ENCODE measurements at places on chromosomes 6 and 20.

GRCh38 chr6:46420921-46421638 lies 70.2 kb downstream of the RCAN2 start:
- no peak for DNase-seq

GRCh38 chr6:25485821-25486534 lies 166.0 kb upstream of the SCGN start:
- no peak for DNase-seq

GRCh38 chr20:41956338-41957074 lies 338.3 kb upstream of the CHD6 start:
- DNase-seq = no peak

DNA sequence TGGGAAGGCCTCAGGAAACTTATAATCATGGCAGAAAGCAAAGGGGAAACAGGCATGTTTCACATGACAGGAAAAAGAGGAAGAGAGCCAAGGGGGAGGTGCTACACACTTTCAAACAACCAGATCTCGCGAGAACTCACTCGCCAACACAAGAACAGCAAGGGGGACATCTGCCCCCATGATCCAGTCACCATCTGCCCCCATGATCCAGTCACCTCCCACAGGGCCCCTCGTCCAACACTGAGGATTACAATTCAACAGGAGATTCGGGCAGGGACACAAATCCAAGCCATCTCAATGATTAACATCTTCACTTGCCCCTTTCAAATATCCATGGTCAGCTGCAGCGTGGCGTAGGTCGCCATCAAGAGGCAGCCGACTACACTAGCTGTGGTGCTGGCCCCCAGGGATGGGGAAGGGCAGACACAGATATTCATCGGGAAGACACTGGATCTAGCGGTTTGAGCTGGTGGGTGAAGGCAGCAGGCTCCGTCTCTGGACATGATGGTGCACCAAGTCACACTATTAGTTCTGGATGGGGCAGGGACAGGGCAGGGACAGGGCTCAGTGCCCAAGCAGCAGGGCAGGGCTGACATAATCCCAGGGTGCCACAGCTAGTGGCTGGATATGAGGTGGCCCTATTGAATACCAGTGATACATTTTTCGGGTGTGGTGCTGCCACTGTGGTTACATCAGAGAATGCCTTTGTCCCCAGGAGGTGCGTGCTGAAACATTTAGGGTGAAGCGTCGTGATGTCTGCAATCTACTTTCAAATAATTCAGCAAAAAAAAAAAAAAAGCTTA lies 31.6 kb downstream of the TUBB2B start:
- DNase-seq = no peak

DNA sequence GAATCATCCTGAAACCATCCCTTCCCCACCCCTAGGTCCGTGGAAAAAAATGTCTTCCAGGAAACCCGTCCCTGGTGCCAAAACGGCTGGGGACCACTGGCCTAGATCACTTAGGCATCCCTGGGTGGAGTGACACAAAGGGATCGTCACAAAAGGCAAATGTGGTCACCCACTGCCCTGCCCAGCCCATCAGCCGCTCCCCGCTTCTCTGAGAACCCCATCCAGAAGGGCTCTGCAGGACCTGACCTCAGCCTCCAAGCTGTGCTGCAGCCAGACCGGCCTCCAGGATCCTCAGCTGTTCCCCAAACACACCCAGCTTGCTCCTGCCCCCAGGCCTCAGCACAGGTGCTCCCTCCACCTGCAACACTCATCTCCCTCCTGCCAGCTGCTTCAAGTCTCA lies 61.6 kb downstream of the PREX1 start:
- DNase-seq = no peak

DNA sequence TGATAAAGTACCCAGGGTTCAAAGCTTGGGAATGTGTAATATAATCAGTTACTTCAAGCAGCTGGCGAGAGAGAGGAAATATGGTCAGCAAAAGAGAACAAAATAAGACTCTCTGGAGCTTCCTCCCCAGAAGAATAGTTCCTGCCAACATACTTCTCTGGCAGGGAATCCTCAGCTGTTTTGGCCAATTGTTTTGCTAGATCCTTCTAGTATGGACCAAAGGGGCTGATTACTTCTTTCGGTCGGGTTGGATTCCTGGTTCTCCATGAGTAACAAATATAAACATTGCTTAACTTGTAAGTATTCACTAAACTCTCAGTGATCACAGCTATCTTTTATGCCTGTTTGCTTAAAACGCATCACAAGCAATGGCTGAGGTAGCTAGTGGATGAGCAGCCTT lies 31.4 kb upstream of the FBXO9 start:
- DNase-seq = no peak

DNA sequence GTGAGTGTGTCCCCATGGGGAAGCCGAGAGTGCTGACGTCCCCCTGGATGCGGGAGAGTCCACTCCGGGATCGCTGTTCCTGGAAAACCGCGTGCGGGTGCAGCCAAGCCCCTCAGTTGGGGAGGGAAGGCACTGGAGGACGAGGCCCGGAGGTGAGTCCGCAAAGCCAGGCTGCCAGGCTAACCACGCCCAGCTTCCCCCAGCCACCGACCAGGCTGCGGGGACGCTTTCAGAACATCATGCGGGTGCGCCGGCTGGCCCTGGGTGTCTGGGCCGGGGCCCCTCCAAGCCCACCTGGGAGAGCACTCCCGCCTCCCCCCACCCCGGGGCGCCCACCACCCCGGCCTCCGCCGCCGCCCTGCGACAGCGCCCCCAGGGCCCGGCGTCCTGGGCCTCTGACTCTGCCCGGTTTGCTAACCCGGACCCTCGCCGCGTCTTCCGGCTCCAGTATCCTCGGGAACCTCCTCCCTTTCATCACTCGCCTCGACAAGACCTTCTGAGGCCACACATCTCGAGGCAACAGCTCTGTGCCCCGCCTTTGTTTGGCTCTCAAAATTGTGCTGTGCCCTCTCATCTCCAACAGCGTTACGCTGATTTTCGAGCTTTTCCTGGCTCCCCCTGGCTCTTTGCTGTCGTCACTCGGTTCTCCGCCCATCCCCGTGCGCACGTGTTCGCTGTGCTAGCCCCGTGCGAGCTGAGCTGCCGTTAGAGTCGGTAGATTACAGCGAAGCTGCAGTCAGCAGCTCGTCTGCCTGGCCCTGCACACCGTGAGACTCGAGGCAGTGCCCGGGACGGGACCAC lies 47.1 kb upstream of the ENTPD6 start:
- DNase-seq = peak; percentile 8

DNA sequence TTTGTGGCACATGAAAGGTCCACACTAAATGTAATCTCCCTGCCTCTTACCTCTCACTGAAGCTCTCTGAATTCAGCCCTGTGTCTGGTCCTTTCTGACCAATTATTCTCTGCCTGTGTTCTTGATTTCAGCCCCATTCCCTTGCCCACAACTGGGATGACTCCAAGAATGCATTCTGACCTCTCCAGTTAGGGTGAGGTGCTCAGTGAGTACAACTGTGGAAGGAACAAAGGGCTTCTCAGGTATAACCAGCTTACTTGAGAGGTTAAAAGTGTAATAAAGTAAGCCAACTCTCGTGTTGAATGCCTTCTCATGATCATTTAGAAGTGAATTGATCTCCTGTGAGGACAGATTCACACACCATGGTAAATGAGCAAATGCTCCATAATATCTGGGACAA lies 88.1 kb downstream of the GCLC start:
- DNase-seq = no peak

DNA sequence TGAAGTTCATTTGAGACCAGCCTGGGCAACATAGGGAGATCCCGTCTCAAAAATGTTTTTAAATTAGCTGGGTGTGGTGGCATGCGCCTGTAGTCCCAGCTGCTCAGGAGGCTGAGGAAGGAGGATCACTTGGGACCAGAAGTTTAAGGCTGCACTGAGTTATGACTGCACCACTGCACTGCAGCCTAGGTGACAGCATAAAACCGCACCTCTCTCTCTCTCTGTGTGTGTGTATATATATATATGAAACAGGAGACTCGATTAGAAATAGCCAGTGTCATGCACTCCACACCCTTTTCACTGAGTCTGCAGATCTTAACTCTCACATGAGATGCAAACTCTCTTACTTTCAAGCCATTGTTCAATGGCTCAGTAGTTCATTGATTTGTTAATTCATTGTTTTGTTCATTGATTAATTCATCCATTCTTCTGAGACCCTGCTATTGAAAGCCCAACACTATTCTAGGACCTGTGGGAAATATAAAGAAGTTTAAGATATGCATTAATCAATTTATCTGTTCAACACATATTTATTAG lies 52.4 kb upstream of the MRPS10 start:
- DNase-seq = no peak

- no peak for DNase-seq
These were observed 42.4 kb downstream of the FGD2 start for GRCh38 chr6:37047689-37048402.

- no peak for DNase-seq
These were observed 38.4 kb downstream of the THBS2 start for GRCh38 chr6:169215201-169215681.

- no peak for DNase-seq
These were observed 21.6 kb downstream of the DUSP22 start for GRCh38 chr6:313917-314316.

GRCh38 chr20:13492001-13492481 lies 146.7 kb downstream of the TASP1 start:
- peak; percentile 69 for DNase-seq

- DNase-seq = no peak
These were observed 182.5 kb upstream of the LAMP5 start for GRCh38 chr20:9331707-9332435.

GRCh38 chr6:143952947-143953701 lies 54.9 kb downstream of the PLAGL1 start:
- DNase-seq = no peak

DNA sequence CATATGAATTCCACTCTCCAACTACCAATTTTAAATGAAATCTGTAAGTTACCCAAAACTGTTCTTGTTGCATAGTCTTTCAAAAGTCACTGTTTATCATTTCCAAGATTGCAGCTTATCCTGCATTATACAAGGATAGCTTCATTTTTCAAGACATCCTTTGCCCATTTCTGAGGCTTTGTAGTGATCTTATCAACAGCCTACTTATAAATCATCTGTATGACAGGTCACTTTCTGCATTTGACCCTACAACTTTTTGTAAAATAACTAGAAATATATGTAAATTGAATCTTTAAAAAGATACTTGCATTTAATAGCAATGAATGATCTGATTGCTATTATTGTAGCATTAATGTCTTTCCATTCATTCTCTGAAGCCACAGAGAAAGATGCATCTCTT lies 521.1 kb downstream of the UTRN start:
- DNase-seq = no peak

- DNase-seq = peak; percentile 86
These were observed 159.3 kb upstream of the MARCKS start for GRCh38 chr6:113697632-113698410.

DNA sequence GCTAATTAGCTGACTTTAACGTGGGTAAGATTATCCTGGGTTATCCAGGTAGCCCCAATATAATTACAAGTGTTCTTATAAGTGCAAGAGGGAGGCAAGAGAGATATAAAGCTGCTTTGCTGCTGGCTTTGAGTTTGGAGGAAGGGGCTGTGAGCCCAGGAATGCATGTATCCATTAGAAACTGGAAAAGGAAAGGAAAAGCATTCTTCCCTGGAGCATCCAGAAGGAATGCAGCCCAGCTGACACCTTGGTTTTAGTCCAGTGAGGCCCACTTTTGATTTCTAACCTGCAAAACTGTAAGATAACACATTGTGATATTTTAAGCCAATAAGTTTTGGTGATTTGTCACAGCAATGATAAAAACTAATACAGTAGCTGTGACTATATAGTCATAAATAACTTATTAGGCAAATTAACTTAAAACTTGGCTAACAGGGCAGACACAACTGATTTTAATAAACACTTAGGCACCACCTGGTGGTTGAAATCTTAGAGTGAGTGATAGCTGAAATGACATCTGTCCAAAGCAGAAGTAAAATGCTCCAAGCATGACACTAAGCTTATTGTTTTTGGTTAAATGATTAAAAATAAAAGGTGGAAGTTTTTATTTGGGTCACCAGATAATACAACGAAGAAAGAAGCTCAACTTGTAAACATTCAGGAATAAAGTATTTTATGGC lies 35.6 kb downstream of the ADGRF4 start:
- DNase-seq = no peak

DNA sequence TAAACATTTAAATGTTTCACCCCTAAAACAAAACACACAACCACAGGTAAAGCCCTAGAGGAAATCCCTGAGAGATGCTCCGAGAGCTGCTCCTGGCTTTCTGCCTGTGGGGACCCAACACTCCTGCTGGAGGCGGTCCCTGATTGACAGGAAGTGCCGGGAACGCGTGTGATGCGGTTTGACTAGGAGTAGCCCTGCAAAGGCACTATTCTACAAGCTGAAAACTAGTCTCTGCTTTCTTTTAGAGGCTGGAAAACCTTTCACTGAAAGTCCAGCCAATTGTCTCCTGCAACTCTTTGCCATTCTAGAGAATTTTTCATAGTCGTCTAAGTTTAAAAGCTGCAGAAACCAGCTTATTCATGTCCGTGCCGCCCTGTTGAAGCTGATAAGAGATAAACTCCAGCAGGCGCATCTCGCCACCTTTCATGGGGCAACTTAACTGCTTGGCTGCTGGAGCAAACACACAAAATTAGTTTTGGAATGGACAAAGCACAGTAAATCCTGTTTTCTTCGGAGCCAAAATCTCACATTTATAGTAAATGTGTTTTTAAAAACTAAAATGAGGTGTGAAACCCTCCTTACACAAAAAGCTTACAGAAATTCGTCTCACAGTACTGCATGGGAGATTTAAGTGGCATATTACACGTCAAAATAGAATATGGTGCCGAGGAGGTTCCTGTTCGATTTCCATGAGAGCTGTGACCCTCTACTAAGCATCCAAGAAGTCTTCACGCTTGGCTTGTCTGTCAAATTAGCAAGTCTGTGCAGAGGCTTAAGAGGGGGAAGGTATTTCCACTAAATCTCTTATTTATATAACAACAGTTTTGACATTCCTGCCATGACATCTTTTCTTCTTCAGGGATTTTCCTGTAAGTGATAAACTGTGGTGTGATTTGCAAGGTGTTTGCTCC lies 46.9 kb downstream of the DACT2 start:
- DNase-seq = no peak

- DNase-seq = no peak
These were observed 73.2 kb downstream of the SMOC2 start for GRCh38 chr6:168514216-168514615.

DNA sequence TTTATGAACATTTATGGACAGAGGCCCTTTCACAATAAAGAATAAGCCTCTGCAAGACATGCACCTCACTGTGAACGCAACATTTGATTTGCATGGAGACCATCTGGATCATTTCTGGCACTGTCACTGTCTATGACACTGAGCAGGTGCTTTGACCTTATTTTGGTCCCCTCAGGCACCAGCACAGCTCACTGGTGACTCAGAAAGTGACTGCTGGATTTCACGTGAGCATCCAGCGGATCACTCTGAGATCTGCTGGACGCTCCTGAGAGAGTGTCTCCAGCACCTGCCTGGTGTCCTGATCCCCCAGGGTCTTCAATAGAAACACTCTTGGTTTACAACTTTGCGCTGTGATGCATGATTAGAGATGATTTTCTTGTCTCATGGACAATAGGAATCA lies 375.7 kb downstream of the TENT5A start:
- no peak for DNase-seq

Data from fibroblast of skin of left biceps (primary cell).